ENCODE measurements at places on chromosomes 3 and 15. TPM values are rescaled to one million over a fixed set of nuclear protein-coding genes. Genes with fewer than 3 reads are reported as not detected.

The PLXND1 gene
- total RNA-seq = 50.9 TPM

The ABHD14A gene
- total RNA-seq = 3.0 TPM

The TICRR gene
- total RNA-seq = 26.0 TPM

The ADAMTS17 gene
- 2.9 TPM for total RNA-seq

The TIGIT gene
- not detected for total RNA-seq

The CASR gene
- 0.02 TPM for total RNA-seq

DNA sequence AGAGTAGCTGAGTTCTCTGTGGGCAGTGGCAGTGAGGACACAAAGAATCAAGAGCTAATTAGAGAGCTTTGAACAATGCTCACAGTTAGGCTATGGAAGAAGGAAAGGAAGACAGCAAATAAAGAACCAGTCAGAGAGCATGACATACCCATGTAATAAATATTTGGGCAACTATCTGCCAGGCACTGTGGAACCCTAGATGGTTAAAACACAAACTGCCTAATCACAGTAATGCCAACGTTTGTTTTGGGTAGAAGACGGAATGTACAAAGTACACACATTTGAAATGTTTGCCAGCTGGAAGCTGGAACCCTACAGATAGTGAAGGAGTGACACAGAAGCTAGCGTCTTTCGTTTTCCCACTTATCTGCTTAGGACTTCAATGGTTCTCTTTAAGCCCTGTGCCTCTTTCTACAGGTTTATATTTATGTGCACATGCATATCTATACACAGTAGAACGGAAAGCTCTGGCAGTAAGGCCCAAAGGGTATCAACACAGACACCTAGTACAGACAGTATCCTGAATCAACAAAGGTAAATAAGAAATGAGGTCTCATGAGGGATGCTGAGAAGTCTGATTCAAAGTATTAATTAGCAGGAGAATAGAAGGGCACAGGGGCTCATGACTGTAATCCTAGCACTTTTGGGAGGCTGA, 44.6 kb downstream of the ANKRD28 start:
- DNase-seq = no peak

GRCh38 chr15:88711806-88712205, 73.0 kb downstream of the ISG20 start:
- DNase-seq = no peak

DNA sequence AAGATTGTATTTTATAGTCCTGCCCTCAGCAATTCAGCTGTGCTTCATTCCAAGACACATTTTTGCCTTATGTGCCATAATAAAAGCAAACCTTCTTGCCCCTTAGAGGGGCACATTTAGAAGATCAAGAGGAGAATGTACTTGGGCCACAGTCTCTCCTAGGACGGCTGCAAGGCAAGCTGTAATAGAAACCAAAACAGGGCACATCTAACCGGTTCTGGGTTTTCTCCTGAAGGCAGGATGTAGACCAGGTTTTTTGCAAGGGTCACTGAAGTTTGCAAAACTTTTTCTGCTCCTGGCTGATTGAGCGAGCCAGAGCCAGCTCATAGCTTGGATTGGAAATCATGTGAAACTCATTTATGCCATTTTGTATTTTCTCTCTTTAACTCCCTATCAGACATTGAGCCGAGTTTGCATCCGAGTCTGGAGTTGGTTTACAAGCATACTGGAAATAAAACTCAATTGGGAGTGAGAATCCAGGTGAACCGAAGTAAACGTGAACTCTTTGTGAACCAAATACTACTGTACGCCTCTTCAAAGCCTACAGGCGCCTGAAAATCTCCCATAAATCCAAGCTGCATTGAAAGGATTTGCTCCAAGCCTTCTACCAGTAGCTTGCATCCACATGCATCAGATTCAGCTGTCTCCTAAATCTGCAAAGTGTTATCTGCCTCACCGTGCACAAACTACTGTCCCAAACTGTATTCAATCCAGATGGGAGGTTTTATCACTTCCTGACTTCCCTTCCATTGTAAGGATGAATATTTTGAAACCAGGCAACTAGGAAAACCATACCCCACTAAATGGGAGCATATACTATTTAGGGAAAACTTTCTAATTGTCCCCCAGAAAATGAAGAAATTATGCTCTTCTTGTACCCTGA, 60.9 kb upstream of the TSC22D2 start:
- no peak for DNase-seq

GRCh38 chr3:32421991-32422859, 30.6 kb downstream of the CMTM7 start:
- DNase-seq = no peak

DNA sequence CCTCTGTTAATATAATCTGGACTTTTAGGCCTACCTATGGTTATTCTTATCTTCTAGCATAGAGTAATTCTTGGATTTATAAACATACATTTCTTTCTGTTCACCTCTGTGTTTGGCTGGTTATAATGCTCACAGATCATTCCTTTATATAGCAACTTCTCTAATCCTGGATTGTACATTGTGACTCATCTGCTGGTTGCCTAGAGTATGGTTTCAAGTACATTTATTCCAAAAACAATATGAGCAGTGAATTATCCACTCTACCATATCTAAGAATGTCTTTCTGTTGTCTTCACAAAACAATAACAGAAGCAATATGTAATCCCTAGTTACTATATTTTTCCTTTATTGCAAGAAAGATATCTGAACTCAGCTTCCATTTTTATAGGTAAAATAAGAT, 35.3 kb downstream of the FSIP1 start:
- DNase-seq = no peak

- DNase-seq = no peak
These were observed 73.4 kb downstream of the SLCO3A1 start for GRCh38 chr15:91926908-91927270.

GRCh38 chr3:122676759-122677158, 3.9 kb upstream of the PARP14 start:
- DNase-seq = no peak

DNA sequence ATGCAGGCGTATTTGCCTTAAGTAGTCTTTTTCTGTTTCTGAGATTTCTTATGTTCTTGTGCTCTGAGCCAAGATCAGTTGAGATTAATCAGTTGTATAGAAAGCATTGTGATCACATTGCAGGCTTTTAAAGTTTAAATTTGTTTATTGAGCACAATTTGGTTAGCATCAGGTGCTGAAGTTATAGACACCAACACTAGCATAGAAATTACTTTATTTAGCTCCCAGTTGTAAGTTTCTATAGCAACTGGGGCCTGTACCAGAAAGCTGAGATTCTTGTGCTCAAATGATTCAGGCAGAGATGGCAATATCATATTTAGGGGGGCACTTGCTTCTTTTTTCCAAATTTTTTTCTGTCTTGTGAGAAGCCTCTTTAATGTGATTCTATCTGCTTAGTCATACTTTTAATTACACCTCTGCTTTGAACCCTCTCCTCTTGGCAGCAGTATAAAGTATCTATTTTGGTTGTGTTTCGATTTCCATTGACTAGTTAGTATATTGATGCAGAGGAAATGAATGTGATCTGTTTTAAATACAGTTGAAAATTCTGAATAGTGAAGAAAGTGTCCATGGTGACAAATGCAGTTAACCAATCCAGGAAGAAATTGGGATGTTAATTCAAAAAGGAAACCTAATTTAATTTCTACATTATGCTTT, 241.7 kb upstream of the GBE1 start:
- DNase-seq = no peak

- no peak for DNase-seq
These were observed 240.5 kb upstream of the HES1 start for GRCh38 chr3:193895409-193895808.

DNA sequence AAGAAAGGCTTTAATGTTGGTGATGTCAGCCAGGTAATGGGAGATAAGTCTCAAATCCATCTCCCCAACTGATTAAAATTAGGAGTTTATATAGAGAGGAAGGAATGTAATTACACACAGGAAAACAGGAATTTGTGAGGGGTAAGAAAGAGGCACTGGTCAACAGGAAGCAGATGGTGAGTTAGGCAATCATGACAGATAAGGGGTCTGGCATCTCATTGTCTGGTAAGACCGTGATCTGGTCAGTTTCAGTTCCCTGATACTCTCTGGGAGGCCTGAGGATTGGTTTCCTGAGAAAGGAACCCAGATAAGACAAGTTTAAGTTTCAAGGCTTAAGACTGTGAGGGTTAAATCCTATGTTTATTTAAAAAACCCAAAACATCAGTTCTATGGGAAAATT, 414.7 kb upstream of the ARRDC4 start:
- no peak for DNase-seq

GRCh38 chr15:68678746-68679145, 100.0 kb downstream of the CORO2B start:
- no peak for DNase-seq

DNA sequence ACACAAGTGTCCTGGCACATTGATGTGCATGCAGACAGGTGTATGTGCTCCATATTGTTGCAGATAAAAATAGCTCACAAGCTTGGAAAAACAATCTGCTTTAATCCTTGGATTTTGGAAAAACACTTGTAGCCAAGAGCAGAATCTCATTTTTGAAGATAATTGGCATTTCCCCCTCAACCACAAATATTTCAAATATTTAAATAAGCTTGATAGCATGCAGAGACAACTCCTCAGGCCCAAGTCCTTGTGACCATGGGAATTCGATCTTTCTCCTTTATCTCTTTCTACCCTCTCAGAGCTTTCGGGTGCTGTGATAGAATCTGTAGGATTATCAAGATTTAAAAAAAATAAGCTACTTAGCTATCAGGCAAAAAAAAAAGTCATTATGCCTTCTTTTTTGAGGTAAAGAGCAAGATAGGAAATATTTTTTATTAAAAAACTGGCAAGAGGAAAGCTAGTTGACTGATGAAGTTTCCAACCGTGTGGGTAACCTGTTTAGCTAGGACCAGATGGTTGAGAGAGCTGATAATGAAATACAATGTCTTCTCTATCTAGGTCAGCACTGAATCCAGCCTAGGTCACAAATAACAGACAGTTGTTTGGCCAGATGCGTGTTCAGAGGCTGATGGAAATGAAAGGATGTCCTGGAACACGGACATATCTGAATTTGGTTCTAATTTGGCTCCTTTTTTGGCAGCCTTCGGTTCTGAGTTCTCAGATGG, 54.9 kb upstream of the SNRK start:
- no peak for DNase-seq

DNA sequence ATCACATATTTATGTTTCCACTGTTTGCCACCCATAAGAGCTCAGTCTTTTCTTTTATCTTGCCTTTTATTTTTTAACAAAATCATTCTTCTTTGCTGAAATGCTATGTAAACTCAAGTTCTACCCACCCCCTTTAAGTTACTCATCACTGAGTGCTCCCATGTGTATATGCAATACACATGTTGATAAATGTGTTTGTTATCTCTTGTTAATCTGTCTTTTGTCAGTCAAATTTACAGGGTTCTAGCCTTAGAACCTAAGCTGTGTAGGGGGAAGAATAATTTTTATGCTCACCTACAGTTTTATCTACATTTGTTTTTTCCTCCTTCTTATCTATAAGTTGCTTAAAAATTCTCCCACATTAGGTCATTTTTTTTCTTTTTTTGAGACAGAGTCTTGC, 1195.9 kb downstream of the ROBO2 start:
- no peak for DNase-seq

GRCh38 chr15:62649793-62650420, 392.6 kb upstream of the TPM1 start:
- no peak for DNase-seq

- DNase-seq = no peak
These were observed 20.0 kb downstream of the MRPL46 start for GRCh38 chr15:88447206-88447605.

DNA sequence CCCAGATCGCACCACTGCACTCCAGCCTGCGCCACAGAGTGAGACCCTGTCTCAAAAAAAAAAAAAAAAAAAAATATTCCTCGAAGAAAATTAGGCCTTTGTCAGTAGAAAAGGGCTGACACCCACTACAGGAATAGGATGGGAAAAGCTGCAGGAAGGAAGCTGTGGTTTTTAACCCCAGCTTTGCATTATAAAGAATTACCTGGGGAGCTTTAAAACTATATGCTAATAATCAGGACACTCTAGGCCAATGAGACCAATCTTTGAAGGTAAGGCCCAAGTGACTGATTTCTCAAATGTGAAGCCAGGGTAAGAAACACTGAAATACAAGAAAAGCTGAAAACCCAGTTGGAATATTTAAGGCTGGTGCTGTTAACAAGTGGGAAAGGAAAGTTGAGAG, 74.3 kb downstream of the RBPMS2 start:
- no peak for DNase-seq

- DNase-seq = no peak
These were observed 60.8 kb downstream of the GREM1 start for GRCh38 chr15:32778391-32779176.

- no peak for DNase-seq
These were observed 40.6 kb upstream of the FXR1 start for GRCh38 chr3:180871901-180872300.

DNA sequence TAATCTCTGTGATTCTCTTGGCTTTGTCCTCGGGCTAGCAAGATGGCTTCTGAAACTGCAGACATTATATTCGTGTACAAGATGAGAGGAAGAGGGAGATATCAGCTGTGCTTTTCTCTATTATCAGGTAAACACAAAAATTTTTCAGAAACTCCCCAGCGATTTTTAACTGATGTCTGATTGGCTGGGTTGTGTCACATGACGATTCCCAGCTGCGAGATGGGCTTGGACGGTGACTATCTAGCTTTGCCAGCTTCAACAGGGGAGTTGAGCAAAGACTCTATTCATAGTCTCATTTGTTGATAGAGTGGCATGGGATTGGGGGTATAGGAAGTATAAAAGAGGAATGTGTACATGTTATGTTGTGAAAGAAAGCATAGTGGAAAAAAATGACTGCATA, 248.8 kb upstream of the AZI2 start:
- no peak for DNase-seq

DNA sequence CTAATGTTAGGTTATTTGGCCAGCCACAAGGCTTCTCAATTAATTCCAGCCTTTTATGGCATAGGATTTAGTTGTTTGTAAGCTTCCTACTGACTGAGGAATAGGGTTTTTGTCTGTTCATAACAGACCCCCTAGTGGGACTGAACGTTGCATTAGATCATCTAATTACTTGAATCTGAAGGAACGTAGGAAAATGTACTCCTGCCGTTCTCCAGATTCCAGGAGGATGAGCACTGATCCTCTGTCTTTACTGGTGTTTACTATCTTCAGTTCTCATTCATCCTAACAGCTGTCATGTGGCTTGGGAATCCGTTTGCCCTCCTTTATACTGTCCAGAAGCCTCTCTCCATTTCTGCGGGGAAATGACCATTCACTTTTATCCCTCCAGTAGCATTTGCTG, 52.7 kb downstream of the RAD54L2 start:
- DNase-seq = no peak

Measured in H9 (cell line).